Left renal pelvis (tissue), 4 donors: ENCODE measurements at places on chromosomes 6 and 20. TPM values are rescaled to one million over a fixed set of nuclear protein-coding genes. Genes with fewer than 3 reads are reported as not detected.

The HNF4A gene
- polyA plus RNA-seq, result 51.5 TPM

The GUCA1A gene
- 0.32 TPM for polyA plus RNA-seq

The GSTA3 gene
- polyA plus RNA-seq, result 2.0 TPM

DNA sequence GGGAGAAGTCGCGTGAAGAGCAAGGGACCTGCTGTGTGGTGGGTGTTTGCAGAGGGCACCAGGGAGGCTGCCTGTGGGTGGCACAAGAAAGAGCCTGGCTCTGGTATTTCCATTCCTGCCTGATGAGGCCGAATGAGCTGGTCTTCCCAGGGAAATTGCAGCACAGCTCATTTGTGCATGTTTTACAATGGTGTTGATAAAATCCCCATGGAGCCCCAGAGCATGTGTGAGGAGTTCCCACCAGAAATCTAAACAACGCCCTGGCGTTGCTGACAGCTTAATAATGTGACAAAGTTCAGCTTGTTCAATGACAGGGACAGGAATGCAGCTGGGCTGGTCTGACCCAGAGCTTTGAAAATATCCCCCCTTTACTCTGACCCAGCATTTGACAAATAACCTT, 135.5 kb downstream of the CLIC5 start:
- peak; percentile 52 for DNase-seq

DNA sequence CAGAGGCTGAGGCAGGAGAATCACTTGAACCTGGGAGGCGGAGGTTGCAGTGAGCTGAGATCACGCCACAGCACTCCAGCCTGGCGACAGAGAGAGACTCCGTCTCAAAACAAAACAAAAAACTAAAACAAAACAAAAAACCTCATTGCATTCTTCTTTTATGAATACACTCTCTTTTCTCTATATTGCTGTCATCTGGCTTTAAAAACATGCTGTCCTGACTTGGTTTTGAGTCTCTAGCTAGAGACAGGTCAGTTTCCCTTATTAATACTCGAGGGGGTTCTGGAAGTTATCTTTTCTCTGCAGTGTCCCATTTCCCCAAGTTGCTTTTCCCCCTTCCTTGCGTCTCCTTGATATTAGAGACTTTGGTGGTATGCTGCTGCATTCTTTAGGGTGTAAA, 50.9 kb downstream of the RIOK1 start:
- no peak for DNase-seq

DNA sequence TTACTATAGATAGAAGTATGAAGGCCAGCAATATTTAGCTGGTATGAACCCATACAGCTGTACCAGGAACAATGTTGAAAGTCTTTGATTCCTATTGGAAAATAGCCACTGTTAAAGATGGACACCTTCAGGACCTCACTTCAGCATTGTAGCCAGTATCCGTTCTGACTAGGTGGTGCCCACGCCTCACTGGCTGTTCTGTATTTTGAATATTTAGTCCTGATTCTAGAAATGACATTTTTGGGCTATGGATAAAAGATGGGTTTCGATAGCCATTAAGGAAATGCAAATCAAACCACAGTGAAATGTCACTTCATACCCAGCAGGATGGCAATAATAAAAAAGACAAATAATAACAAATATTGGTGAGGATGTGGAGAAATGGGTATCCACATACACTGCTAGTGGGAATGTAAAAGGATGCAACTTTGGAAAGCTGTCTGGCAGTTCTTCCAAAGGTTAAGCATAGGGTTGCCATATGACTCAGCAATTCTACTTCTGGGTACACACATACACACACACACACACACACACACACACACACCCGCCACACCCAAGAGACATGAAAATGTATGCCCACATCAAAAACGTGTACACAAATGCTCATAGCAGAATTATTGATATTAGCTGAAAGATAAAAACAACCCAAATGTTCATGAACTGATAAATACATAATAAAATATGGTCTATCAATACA, 56.8 kb downstream of the UTRN start:
- DNase-seq, result no peak

DNA sequence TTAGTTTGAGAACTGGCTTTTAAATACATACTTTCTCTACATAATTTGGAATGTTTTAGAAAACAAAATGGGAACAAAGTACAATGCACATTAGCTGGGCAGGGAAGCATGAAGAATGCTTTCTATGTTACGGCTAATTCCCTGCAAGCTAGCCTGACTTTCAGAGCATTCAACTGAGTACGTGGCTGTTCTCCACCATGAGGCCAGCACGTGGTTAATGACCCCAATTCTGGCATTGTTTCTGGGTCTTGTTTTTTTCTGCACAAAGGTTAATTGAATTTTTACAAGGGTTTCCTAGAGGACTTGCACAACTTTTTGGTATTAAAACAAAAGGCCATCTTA, 208.6 kb upstream of the AGPAT4 start:
- peak; percentile 47 for DNase-seq

GRCh38 chr6:41551086-41551700, 5.0 kb downstream of the FOXP4 start:
- no peak for DNase-seq

The ADGB gene
- 0.52 TPM for polyA plus RNA-seq

- no peak for DNase-seq
These were observed 14.0 kb downstream of the CST3 start for GRCh38 chr20:23623666-23624323.

DNA sequence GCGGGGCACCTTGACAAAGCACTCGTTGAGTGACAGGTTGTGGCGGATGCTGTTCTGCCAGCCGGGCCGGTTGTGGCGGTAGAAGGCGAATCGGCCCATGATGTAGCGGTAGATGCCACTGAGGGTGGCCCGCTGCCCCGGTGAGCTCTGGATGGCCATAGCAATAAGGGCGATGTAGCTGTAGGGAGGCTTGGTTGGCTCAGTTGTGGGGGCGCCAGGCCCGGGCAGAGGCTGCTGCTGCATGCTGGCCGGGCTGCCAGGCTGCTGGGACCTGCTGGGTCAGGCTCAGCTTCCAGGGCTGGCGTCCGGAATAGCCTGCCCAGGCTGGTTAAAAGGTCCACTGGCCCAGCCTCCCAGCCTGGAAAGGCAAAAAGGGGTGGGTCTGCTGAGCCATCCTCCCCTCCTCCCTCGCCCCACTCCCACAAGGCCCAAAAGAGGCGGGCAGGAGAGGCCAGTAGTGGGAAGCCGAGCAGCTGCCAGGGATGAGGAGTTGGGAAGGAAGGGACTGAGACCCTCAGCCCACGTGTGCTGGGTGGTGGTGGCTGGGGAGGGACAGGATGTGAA, at the start of gene FOXS1:
FOXS1 (minus strand) TSS at position 305 of the 564 bp plus-strand sequence; CDS start at position 243, 62 bp downstream.
- DNase-seq, result no peak

DNA sequence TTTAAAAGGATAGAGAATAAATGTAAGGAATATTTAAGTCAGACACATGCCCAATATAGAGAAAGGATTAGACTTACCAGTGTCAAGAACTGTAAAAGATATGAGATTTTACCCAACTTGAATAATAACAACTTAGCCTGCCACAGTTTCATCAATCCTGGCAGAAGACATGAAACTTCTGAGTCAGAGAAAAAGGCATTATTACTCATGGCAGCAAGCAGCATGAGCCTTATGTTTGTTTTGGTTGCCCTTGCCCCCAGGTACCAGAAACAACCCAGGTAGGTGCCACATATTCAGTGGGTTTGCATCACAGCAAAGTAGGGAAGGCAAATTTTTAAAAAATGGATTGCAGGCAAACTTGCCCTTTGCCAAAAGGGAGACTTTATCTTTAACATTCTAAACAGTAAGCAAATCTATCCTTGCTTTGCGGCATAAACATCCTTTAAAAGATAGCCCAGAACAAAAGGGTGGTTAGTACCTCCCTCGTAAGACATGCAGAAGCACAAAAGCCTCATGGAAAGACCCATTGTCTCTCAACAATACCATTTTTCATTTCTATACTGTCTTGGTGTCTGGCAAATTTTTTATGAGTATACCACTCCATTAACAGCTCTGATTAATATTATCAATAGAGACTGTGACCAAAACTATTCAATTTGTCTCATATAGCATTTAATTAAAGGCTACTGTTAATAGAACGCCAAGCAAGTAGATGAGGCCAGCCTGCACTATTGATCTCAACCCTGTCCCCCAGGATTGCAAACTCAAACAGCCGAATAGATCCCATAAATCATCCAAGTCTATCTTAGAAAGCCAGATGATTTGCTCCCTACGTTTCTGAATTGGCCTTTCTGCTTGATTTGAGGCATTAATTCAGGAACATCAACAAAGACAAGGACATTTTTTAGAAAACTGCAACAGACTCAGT, 185.1 kb downstream of the COL19A1 start:
- no peak for DNase-seq

DNA sequence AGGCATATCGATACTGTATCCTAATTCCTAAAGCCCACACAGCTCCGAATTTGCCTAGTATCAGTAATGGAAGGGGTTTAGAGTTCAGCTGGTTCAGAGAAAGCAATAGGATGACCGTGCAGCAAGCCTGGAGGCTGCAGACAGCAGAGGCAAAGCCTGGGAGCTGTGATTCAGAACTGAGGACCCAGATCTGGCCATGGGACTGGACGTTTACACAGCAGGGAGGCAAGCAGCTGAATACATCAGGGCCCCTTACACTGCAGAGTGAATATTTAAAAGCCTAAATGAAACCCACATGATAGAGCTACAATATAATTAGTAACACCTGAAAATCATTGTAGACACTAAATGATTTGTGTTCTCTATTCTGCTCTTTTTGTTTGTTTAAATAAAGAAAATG, 38.0 kb downstream of the ELOVL2 start:
- no peak for DNase-seq

The OR12D3 gene
- not detected for polyA plus RNA-seq
